ENCODE measurements at places on chromosomes 7 and 10.

- DNase-seq: peak; percentile 49
These were observed 92.9 kb downstream of the BMPR1A start for GRCh38 chr10:86849181-86849894.

GRCh38 chr7:34357068-34357467, 300.9 kb upstream of the NPSR1 start:
- peak; percentile 91 for DNase-seq

DNA sequence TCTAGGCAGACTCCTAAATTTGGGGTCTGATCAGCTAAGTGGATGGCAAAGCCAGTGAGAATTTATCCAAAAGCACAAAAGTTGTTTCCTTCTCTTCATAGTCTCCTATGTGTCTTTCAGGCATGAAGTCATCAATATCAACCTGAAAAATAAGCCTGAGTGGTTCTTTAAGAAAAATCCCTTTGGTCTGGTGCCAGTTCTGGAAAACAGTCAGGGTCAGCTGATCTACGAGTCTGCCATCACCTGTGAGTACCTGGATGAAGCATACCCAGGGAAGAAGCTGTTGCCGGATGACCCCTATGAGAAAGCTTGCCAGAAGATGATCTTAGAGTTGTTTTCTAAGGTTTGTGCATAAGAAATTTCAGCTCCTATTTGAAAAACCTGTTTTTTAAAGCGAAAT, 4.8 kb downstream of the GSTO1 start:
- DNase-seq: no peak

- peak; percentile 74 for DNase-seq
These were observed 612.4 kb downstream of the TNS3 start for GRCh38 chr7:46969303-46970130.

GRCh38 chr7:604001-604883, 84.6 kb upstream of the PDGFA start:
- peak; percentile 42 for DNase-seq

- DNase-seq: no peak
These were observed 23.4 kb downstream of the FAM107B start for GRCh38 chr10:14751014-14751896.

- DNase-seq: no peak
These were observed 12.7 kb downstream of the FAM3C start for GRCh38 chr7:121383235-121383910.

DNA sequence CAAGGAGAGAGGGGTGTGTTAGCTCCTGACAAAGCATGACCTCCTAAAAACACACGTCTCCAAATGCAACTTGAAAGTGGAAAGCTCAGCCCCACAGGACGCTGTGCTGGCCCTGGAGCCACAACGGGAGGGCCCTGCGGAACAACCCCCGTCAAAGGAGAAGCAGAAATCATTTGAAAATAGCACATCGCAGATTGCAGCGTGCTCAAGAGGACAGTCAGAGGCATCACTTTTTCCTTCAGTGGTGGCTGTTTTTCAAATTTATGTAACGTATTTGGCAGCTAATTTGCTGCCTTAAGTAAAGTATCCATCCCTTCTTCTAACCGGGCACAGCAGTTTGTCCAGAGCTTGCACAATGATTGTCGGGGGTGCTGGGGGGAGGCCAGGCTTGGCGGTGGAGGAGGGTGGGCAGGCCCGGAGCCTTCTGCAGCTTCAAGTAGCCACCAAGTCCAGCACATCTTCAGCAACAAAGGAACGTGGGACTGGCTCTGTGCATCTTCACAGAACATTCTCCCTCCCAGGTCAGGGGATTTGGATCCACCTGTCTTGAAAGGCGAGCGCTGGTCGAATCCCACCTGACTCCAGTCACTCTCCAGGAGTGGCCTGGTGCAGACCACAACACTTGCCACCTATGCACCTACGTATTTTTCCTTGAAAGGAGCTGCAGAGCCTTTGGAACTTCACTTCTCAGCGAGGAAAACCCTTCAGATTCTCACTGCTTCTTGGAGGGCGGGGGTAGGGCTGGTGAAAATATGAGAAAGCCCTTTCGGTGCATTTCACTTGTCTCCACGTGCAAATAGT, 346.3 kb downstream of the DNAJB6 start:
- no peak for DNase-seq

GRCh38 chr7:11373546-11374142, 400.0 kb downstream of the PHF14 start:
- no peak for DNase-seq

DNA sequence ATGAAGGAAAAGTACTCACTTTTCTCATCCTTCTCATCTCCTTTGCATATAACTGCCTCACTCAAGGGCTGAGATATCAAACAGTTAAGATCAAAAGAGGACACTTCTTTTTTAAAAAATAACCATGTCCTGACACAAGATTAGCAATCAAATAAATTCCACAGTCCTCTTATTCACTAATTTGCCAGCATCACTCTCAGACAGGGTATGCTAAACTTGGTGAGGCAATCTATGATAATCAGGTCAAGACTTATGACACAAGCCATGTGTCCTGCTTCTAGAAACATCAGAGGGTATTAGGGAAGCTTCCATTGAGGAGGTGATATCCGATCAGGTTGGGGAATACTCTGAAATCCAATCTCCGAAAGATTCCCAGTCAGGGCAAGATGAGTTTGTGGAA, 10.4 kb downstream of the PANK1 start:
- no peak for DNase-seq

GRCh38 chr7:141072548-141073172, 1.2 kb upstream of the TMEM178B start:
- peak; percentile 86 for DNase-seq

GRCh38 chr7:84081973-84082522, 112.5 kb downstream of the SEMA3A start:
- DNase-seq: no peak

DNA sequence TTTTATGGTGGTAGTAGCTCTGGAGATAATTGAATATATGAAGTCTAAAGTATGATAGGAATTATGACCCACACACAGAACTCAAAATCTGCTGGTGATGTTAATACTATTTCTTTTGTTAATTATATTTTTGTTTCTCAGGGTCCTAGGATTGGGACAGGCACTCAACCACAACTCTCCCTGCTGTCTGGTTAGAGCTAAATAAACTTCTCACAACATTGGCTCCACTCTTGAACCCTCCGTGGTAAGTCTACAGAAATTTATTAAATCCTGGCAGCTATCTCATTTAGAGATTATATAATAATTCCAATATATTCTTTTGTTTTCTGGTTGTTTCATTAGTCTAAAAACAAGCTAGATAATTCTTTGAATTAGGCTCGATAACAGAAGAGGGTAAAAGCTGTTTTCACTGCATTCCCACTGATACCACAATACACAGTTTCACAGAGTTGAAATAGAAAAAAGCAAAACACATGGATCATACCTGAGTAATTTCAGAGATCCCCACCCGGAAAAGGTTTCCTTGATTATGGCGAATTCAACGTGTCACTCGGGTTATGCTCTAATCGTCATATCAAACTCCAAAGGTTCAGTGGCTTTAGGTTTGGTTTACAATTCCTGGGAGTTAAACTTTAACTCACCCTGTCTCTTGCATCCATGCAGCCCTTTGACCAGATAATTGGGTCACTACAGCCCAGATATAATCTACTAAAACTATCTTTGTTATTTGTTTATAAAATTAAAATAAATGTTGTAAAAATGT, at the start of gene A1CF:
Gene A1CF, minus strand, starts transcription at position 531 of the 763 bp plus-strand sequence. CDS start 25,687 bp downstream, outside the sequence.
- DNase-seq: no peak

- no peak for DNase-seq
These were observed 47.4 kb upstream of the SLC29A3 start for GRCh38 chr10:71271662-71272055.

GRCh38 chr7:29350351-29350750, 155.8 kb downstream of the CHN2 start:
- DNase-seq: no peak

DNA sequence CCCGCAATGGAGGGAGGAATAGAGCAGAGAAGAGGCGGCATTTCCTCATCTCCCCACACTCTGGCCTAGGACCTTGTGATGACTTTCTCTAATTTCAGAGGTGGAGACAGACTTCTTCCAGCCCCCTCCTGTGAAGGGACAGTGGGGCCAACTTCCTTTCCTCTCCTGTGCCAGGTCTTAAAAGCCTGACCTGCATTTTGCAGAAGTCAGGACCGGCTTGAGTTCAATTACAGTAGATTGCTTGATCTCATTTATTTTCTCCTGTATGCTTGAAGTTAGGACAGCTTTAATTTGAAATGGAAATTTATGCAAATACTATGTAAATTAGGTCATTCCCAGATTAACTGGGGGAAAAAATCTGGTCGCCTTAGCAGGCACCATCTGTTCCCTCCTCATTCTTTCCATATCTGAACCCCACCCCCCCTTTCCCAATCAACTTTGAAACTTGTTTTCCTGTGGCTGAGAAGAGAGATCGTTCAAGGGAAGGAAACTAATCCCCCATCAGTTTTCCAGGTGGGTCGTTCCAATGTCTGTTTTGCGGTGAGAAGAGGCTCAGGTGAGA, 57.1 kb downstream of the SYPL1 start:
- no peak for DNase-seq

DNA sequence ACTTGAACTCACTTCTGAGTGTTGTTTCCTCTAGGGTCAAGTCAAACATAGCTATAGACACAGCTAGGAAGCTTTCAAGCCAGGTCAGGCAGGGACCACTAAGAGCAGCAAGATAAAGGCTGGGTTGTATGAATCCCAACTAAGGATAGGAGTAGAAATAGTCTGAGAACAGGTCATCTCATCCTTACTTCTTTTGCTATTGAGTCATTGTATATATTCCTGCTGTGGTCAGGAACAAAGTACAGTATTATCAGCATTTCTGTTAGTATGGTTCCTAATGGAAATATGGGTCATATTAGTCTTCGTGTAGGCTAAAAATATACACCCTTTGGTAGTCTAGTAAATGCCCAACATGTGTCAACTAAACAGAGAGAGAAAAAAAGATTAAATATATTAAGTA, 145.3 kb downstream of the BTAF1 start:
- peak; percentile 50 for DNase-seq

GRCh38 chr7:107043921-107044346, 571 bp upstream of the PRKAR2B start:
- DNase-seq: no peak

- no peak for DNase-seq
These were observed 169.7 kb upstream of the PPP1R3A start for GRCh38 chr7:114088470-114088940.

- peak; percentile 47 for DNase-seq
These were observed 55.5 kb downstream of the PIP4K2A start for GRCh38 chr10:22658745-22659410.

DNA sequence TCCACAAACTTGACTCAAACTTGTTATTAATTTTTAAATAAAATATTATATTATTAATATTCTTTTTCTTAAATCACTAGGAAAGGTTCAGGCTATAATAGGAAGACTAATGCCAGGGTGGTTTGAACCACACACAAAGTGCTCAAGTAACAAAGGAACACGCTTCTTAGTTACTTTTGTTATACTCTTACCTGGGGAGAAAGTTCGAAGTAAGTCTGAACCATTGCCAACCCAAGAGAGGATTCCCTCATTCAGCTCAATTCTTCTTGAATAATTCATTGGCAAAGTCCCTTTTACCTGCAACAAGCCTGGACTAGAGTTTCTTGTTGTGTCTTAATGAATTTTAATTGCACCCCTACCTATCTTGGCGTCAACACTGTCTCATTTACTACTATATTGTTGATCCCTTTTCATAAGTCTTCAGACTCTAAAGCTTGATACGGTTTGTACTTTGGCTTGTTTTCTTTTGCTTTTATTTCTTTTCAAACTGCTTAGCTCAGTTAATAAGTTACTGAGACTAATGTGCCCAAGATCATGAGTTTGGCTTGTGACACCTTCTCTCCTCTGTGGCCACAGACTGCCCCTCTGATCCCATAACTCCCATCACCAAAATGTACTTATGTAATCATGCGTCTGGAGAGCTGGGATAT, 10.2 kb upstream of the C10orf67 start:
- no peak for DNase-seq

GRCh38 chr10:103884681-103885139, 29.3 kb upstream of the SH3PXD2A start:
- peak; percentile 12 for DNase-seq

DNA sequence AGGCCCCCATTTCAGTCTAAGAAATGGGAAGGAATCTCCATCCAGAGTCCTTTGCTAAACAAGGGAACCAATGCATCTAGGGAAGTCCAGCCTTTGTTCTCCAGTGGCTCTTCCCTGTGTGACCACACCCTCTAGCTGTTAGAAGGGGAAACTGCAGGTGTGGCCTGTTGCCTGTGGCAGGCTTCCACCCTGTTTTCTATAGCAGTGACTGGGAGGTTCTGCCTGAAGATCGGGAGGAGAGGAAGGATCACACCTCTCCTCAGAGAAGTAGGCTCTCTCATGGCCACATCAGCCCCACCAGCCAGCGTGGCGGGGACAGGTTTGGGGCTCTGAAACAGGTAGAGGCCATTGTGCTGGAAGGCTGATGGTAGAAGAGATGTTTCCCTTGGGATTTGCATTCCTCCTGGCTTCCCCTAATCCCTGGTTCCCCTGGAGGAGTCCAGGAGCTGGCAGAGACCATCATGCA, 47.7 kb upstream of the TRIM8 start:
- peak; percentile 66 for DNase-seq

- DNase-seq: peak; percentile 44
These were observed 335.6 kb upstream of the HGF start for GRCh38 chr7:82105463-82105862.

DNA sequence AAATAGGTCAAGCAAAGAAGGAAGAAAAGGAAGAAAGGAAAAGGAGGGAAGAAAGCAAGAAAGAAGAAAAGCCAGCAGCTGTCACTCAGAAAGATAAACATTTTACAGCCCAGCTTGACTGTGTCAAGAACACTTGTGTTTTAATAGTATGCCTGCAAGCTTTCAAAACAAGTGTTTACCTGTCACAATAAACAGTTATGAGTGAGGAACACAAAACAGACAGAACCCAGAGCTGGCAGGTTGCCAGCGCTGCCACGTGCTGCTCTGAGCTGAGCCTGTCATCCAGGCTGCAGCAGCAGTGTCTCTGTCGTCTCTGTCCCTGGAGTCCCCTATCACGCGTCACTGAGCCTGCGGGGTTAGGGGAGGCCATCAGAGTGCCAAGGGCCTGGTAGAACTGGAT, 827.6 kb upstream of the AUTS2 start:
- no peak for DNase-seq

- DNase-seq: no peak
These were observed 639.2 kb downstream of the KCNMA1 start for GRCh38 chr10:76998451-76998850.

DNA sequence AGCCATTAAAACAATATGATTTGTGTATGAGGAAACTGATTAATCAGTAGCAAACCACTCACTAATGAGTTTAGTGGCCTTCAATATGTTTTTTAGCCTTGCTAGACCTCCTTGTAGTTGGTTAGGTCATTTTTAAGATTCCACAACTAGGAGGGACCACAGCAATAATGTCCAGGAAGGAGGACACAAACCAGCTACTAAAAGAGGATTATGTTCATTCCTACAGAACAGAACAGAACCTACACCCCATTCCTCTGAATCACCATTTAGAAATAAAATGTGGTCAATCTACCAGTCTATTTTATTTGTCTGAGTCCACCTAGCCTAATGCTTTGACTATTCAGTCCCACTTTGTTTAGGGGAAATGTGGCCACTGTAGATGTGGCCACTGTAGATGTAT, 226.3 kb downstream of the GLI3 start:
- DNase-seq: no peak
